CD4-positive, alpha-beta T cell treated with Interferon gamma for 1 hour (primary cell): ENCODE measurements at places on chromosomes 13 and 19.

DNA sequence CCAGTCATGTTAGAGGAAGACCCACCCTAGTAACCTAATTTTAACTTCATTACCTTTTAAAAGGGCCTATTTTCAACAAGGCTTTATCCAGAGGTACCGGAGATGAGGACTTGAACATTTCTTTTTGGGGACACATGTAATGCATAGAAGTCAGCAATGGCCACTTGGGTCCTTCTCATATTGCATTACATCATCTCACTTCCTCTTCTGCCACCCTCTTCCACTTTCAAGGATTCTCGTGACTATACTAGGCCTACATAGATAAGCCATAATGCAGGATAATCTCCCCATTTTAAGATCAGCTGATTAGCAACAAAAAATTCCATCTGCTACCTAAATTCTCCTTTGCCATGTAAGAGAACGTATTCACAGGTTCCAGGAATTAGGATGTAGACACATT is 557.2 kb downstream of the KCTD12 start:
- DNase-seq, result no peak

GRCh38 chr19:41546386-41546789 is 29.6 kb upstream of the CEACAM21 start:
- peak; percentile 54 for DNase-seq

DNA sequence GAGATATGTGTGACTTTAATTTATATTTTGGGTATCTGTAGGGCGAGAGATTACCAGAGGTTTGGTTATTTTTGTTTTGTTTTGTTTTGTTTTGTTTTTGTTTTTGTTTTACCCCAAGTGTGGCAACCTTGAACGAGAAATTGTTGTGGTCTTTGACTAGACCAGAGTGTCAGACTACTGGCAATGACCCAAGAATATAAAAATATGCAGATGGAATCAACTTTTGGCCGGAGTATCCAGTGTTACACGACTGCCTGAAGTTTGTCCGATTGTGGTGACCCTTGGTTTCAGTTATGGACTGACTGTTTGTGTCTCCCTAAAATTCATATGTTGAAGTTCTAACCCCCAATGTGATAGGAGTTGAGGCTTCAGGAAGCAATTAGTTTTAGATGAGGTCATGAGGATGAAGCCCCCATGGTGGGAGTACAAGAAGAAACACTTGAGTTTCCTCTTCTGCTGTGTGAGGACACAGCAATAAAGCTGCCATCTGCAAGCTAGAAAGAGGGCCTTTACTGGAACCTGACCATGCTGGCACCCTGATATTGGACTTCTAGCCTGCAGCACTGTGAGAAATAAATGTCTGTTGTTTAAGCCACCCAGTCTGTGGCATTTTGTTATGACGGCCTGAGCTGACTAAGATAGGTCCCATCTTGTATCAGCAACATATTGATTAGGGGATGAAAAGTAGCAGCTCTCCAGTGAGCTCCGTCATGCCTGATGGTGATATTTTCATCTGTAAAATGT is 261.7 kb downstream of the MTUS2 start:
- no peak for DNase-seq

- no peak for DNase-seq
Measured at GRCh38 chr19:48271531-48272151, 1.8 kb downstream of the ZNF114 start.

DNA sequence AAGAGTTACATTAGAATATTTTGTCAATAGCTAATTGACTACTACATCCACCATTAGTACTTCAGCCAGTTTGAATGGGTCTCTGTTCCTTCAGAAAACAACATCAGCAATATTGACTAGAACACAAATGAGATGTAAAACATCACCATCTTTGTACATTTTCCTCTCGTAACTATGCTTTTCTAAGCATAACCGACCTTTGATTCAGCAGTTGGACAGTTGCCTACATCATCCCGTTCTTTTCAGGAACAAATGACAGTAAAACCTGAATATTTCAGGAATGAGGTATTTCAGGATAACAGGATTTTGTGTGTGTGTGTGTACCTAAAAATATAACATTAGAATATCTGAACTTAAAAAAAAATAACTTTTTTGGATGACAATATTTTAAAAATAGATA is 60.9 kb downstream of the STARD13 start:
- DNase-seq, result no peak

DNA sequence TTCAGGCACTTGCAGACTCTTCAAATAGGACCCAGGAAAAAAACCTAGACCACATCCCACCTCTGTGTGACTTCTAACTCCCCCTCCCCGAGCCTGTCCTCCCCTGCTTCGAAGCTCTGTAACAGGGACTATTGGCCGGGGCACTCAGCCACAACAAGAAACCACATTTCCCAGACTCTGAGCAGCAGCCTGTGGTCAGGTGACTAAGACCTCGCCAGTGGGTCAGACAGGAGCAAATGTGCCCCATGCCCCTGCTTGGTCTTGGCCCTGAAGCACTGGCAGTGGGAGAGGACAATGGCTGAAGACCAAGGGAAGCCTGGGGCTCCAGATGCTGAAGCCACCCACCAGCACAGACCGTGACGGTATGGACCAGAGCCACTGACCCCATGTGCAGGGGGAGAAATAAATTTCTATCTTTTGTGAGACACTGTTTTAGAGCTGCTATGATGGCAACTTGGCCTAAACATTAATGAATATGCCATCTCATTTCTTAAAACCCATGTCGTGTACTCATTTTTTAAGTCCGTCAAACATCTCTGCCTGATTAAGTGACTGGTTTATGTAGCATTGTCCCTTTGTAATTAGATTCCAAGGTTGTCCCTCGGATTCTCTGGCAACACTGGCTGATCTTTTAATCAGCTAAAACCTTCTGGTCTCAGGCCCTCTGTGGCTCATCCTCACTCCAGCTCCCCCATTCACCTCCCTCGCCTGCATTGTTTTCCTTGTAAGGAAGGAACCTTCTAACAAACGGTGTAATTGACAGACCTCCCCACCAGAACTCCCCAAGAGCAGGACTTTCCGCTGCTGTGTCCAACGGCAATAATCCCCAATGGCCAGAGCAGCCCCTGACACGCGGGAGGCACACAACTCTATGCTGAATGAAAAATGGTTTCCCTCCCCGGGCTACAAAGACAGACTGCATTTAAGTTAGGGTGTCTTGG is 98.4 kb downstream of the STK24 start:
- no peak for DNase-seq

- DNase-seq, result no peak
Measured at GRCh38 chr19:46182476-46182875, 34.4 kb downstream of the IGFL2 start.

GRCh38 chr19:39362682-39363657 is 20.7 kb downstream of the SAMD4B start:
- DNase-seq, result no peak

- no peak for DNase-seq
Measured at GRCh38 chr19:48544856-48545750, 6.9 kb upstream of the SULT2B1 start.

- no peak for DNase-seq
Measured at GRCh38 chr13:93217721-93218261, 8.8 kb upstream of the GPC6 start.

DNA sequence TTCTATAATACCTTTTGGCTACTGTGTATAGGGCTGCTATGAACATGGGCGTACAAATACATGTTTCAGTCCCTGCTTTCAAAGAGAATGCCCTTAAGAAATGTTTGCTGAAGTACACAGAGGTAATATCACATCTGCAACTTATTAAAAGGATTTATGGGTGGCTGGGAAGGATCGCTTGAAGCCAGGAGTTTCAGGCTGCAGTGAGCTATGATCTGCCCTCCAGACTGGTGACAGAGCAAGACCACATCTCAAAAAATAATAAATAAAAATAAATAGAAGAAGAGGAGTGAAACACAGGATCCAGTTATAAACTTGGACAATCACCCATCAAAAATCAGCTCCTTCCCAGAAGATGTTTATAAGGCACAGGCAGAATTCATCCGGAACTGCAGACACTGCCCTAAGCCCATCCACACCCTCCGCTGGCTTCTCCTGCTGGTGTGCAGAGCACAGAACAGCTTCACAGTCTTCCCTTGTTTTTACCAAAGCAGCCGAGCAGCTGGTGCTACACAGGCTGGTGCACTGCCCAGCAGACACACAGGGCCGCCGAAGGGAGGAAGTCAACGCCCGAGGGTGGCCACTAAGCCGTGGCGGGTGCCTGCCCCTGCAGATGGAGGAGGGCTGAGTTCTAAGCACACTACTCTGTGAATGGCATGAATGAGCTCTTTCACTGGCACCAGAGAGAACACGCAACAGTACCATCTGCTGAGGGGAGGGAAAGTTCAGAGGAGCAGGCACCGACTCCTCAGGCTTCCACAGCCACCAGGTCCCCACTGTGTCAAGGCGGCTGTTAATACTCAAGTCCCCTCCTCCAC is 44.0 kb downstream of the BRD4 start:
- peak; percentile 48 for DNase-seq

DNA sequence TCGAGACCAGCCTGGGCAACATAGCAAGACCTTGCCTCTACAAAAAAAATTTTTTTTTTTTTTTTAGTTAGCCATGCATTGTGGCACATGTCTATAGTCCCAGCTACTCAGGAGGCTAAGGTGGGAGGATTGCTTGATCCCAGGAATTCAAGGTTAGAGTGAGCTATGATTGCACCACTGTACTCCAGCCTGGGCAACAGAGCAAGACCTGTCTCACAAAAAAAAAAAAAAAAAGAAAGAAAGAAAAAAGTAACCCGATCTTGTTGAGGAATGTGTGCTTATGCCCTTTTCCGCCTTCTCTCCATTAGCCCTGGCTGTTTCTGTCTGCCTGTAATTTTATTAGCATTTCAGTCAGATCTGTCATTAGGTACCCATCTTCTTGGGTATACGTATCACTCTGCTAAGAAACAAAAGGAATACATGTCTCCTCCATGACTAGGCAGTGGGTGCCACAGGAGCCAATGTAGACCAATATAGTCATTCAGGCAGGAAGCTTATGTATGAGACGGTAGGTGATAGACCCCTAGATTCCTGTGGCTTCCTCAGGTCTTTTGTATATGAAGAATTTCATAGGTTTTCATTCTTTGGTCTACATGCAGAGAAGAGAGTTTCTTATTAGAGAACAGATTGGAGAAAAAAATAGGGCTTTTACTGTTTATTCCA is 59.6 kb upstream of the NPAS1 start:
- DNase-seq, result no peak

- no peak for DNase-seq
Measured at GRCh38 chr19:16088351-16089009, 12.2 kb downstream of the TPM4 start.

DNA sequence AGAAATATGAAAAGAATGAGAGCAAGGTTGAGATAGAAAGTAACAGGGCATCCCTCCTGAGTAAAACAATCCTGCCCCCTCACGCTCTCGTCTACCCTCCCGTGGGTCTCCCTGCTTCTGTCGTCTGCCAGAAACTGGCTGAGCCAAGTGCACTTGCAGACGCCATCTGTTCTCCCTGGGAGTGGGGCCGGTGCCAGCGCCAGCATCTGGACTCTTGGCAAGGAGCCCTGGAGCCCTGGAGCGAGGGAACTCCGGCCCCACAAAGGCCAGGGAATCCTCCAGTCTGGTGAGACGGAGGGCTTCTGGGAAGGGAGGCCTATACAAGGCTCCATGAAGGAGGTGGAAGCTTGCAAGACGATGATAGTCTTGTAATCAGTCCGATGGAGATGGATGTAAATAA is 2.3 kb upstream of the TMEM91 start:
- DNase-seq, result no peak

DNA sequence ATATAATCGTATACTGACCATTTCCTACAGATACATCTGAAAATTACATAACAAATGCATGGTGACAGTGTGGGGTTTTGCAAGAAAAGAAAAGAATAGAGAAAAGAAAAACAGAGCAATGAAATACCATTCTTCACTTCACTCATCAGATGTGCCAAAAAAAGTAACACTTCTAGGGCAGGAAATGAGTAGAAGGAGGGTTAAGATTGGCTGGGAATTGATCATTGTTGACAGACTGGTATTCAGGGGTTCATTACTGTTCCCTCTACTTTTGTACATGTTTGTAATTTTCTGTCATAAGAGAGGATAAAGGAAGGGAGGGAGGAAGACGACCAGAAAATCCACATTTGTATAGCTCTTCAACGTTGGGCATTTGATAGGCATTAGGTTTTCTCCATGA is 31.5 kb downstream of the ABCC4 start:
- no peak for DNase-seq

GRCh38 chr13:48437371-48437770 is 24.5 kb upstream of the LPAR6 start:
- DNase-seq, result no peak

DNA sequence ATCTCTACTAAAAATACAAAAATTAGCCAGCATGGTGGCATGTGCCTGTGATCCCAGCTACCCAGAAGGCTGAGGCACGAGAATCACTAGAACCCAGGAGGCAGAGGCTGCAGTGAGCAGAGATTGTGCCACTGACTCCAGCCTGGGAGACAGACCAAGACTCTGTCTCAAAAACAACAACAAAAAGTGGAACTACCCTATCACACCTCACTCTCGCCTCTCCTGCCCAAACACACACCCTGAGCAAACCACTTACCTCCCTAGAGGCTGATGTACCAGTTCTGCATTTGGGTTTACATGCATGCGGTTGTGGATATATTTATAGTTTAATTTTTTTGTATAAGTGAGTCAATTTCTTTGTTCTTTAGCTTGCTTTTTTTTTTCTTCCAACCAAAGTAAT is 7.7 kb upstream of the PTOV1 start:
- DNase-seq, result peak; percentile 50

DNA sequence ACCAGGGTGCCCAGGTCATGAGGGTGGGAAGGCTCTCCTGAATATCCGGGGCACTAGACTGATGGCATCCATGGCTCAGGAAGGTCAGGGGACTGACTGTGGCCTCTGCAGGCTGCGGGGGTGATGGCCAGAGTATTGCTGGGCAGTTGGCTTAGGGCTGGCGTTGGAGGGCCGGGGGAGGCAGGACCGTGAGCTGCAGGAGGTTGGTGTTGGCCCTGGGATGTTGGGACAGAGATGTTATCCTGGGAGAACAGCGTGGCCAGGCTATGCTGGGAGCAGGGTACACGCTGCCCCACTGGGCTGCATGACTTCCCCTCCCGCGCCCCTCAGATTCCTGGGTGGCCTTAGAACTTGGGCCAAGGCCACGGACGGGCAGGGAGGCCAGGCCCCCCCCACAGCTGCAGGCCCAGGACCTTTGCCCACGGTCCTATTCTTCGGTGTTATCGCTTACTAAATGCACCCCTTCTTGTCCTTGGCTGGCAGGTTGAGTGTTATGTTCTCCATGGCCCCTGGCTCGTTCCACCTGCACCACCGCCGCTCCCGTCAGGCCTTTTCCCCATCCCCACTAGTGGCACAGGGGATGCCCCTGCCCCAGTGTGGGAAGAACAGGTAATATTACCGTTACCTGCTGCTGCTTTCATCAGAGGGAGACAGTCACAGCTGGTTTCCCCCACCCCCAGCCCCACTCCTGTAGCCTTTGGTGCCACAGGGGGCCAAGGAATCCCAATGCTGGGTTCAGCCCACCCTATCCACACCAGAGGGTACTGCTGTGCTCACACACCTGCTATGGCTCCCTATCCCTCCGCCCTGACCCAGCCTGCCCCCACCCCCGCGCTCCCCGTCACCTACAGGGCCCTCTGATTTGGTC is 3.2 kb upstream of the ISYNA1 start:
- DNase-seq, result no peak
